Astrocyte (in vitro differentiated cells and primary cell): ENCODE measurements at places on chromosomes 12 and 14. TPM values are rescaled to one million over a fixed set of nuclear protein-coding genes. Genes with fewer than 3 reads are reported as not detected.

DNA sequence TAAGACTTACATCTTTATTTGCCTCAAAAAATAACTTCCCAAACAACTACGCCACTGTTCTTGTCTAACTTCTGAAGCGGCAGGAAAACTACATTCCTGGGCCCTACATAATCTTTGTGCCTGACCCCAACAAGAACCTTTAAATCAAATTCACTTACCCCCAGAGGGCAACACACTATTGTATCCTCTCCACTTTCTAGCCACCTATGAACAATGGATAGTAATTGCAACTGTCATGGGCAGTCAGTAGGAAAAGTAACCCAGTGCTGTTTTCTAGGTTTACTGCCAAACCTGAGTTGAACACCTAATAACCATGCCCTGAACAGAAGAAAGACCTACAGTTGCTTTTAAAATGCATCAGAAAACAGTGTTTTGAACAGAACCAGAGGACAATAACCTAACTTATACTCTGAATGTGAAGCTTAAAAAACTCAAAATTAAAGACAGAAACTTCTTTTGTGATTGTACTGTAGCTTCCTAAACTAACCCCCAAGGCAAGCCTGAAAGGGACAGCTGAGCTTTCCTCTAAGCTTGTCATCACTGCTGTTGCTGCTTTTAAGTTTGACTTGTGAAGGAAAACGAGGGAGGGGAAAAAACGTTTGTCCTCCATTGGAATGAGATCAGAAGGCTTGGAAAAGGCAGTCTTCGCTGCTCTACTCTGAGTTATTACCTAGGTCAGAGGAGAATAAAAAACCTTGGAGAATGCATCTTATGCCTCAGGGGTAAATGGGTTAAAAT, 195.7 kb downstream of the SOX5 start:
- no peak for DNase-seq

DNA sequence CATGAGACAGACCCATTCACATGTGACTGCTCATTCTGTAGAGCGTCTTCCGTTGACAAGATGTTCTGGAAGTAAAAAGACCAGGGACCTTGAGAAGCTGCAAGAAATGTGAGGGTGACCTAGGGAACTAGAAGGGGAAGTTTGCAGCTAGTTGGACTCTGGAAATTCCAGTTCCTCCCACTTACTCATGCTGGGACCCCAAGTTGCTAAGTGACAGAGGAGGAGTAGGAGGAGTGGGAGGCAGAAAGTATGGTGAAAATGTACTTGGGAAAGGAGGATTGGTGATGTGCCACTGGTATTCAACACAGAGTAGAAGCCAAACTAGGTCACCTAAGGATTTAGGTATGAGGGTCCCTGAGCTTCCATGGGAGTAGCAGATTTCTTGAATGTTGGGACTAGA, 132.4 kb downstream of the KCNA5 start:
- DNase-seq: no peak

SSTR1 gene
- total RNA-seq: not detected in 2 replicates

- DNase-seq: no peak
Observed at GRCh38 chr12:553216-554000, 93.7 kb downstream of the B4GALNT3 start.

DNA sequence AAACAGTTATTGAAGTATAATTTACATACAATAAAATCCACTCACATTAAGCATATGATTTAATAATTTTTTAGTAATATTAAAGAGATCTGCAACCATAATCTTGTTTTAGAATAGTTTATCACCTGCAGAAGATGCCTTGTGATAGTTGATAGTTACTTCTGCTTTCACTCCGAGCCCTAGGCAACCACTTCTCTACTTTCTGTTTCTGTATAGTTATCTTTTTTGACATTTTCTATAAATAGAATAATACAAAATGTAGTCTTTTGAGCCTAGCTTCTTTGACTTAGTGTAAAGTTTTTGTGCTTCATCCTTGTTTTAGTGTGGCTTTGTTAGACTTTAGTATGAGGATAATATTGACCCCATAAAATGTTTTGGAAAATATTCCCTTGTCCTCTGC, 111.0 kb downstream of the MNAT1 start:
- DNase-seq: no peak

DNA sequence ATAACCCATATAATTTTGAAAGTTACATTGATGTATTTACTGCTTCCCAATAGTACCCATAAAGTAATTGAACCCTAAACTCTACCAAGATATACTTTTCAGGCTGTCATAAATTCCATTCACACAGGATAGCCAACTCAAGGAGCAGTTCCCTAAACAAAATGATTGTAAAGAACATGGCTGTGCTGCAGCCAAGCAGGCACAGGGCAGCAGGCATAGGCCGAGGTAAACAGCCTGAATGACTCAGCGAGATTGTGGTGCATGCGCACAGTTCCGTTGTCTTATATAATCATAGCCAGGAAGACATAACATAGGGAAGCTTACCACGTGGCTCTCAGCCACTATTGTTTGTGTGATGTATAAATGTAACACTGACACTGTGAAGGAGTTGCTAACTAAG, 344.9 kb downstream of the FSCB start:
- no peak for DNase-seq
